Stimulated activated CD8-positive, alpha-beta memory T cell treated with anti-CD3 and anti-CD28 coated beads, Interleukin-7, amount 100 ng/mL, for 1 hour (primary cell): ENCODE measurements at places on chromosomes 16 and 17.

GRCh38 chr17:77649717-77650211 is 308.7 kb upstream of the TNRC6C start:
- no peak for DNase-seq

GRCh38 chr17:73802871-73803270 is 158.6 kb upstream of the SDK2 start:
- no peak for DNase-seq

- no peak for DNase-seq
Measured at GRCh38 chr16:82651921-82652601, 25.3 kb downstream of the CDH13 start.

GRCh38 chr17:80901319-80901718 is 90.3 kb upstream of the CHMP6 start:
- DNase-seq: no peak

- no peak for DNase-seq
Measured at GRCh38 chr17:80995131-80995530, 3.5 kb downstream of the CHMP6 start.

DNA sequence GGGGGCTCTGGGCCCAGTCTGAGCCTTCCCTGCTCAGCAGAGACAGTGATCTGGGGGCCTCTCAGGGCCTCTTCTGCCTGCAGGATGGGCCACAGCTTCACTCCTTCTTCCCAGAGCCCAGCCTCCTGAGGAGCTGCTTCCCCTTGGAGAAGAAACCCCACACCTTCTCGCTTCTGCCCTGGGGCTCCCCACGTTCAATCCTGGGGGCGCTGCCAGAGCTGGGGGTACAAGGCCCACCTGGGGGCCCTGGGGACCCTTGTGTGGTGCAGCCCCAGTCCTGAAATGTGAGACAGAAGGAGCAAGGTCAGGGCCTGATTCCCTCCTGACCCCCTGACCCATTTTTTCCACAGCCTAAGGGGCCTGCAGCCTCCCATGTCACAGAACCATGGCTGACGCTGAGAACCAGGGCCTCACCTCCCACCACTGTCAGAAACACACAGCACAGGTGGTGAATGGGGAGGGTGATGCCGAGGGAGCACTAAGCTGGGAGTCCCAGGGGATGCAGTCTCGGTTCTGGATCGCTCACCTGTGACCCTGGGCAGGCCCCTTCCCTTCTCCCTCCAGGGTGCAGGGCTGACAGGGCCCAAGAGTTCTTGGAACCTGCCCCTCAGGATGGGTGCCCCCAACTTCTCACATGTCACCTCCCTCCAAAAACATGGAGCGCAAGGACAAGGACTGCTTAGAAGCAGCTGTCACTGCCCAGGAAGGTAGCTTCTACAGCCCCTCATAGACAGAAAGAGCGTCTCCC is 21.6 kb upstream of the MPO start:
- no peak for DNase-seq

- no peak for DNase-seq
Measured at GRCh38 chr17:63436523-63437110, 9.5 kb downstream of the CYB561 start.

GRCh38 chr17:8898636-8899035 is 31.2 kb upstream of the PIK3R6 start:
- no peak for DNase-seq

DNA sequence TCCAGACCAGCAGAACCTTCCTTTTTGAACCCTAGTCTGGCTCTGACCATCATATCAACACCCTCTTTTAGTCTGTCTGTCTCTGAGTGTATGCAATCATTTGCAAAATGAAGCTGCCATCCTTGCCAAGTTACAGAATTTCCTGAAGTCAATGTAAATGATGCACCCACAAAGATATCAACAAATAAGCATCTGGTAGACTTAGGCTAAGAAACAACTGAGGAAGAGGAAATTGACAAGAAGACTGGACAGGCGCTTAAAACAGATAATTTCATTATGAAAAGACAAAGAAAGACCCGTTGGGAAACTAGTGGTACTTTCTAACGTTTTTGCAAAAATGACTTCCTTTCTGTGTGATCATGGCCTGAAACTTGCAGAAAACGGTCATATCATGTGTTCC is 24.7 kb upstream of the CIITA start:
- DNase-seq: no peak

DNA sequence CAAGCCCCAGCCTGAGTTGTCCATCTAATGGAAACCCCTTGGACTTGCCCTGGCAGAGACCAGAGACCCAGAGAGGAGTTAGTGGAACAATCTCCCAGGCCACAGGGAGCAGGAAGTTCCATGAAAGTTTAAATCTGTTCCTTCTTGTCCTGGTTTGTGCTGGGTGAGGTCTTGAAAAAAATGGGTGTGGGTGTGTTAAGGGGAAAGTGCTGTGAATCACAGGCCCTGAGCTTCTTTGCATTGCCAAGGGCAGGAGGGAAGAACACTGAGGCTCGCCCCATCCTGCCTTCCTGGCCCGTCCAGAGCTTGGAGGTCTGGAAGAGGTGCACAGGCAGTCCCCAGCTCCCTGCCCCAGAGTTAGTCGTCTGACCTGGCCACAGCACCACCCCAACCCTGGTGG is 2.3 kb downstream of the ADORA2B start:
- DNase-seq: no peak

DNA sequence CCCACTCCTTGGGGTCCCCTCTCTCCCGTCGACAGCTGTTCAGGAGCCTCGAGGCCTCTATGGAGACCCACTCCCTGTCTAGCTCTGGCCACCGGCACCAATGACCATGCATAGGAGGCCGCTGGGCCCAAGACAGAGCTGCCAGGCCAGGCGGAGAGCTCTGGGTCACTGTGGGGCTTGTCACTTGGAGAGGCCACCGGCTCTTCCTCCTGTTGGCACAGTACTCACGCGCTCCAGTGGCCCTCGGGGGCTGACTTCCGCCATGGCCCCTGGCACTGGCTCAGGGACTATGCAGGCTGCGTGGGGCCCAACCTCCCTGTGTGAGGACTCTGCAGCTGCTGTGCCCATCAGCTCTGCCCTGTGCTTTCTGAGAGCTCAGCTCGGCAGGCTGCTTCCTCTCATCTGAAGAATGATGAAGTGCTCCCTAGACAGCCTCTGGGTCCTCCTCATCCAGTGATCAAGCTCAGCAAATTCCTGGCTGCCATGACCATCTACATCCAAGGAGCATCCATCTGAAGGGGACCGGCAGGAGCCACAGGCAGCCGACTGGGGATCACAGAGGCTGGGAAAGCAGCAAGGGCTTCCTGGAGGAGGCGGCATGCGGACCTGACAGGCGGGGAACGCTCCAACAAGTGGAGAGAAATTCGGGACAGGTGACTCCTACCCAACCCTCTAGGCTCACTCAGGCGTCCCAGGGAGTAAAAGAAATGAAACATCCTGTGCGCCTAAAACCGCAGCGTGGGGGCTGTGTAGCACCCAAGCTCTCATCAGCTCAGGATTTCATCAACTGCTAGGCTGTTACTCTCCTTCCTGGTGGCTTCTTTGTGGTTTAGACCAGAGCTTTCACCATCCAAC is 16.8 kb downstream of the GALNS start:
- DNase-seq: no peak

DNA sequence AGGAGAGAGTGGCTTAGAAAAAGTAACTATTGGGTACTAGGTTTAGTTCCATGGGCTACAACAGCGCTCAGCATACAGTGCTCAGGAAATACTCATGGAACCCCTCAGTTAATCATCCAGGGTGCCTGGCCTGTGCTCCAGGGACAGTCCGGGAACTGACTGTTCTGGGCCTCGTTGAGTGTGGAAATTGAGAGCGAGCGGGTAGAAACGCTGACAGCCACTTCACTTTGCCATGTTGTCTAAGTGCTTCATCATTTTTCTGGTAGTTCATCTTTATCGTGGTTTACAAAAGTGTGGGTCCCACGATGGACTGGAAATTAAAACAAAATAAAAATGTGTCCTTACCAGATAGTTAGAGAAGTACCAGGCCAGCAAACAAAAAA is 31.6 kb upstream of the DNAH17 start:
- no peak for DNase-seq

- DNase-seq: no peak
Measured at GRCh38 chr17:37322826-37323561, 52.8 kb upstream of the C17orf78 start.

GRCh38 chr17:4198995-4199394 is 56.0 kb downstream of the CYB5D2 start:
- no peak for DNase-seq

DNA sequence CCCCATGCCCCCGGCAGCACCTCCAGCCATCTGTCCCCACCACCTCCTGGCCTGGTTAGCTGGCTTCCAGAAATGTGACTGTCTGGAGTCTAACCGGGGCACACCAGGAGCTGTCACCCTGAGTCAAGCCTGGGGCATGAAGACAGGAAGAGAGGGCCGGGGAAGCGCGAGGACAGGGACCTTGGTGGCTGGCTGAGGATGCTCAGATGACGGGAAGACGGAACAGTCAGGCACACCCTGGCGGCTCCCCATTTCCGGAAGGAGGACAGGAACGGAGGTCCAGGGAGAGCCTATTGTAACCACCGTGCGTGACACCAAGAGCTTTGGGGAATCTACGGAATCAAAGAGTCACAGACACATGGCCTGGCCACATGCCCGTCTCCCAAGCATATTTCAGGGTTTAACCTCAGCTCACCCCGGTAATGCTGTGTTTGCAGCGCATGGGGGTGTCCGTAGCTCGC is 51.7 kb downstream of the SDK2 start:
- no peak for DNase-seq

- peak; percentile 24 for DNase-seq
Measured at GRCh38 chr17:78817123-78817522, 23.5 kb downstream of the USP36 start.

GRCh38 chr16:12646098-12646489 is 157.6 kb downstream of the CPPED1 start:
- DNase-seq: no peak

DNA sequence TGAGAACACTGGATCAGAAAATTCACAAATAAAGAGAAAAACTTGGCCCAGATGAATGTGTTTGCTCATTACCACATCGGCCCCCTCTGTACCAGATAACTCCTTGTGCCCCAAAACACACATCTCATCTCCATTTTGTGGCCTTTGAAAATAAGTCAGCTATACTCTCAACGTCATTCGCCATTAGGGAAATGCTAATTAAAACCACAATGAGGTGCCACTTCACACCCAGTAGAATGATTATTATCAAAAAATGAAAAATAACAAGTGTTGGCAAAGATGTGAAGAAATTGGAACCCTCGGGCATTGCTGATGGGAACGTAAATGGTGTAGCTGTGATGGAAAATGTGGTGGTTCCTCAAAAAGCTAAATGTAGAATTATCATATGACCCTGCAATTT is 34.6 kb upstream of the AKTIP start:
- DNase-seq: no peak

- DNase-seq: peak; percentile 56
Measured at GRCh38 chr17:7323731-7324437, 5.3 kb downstream of the NEURL4 start.

DNA sequence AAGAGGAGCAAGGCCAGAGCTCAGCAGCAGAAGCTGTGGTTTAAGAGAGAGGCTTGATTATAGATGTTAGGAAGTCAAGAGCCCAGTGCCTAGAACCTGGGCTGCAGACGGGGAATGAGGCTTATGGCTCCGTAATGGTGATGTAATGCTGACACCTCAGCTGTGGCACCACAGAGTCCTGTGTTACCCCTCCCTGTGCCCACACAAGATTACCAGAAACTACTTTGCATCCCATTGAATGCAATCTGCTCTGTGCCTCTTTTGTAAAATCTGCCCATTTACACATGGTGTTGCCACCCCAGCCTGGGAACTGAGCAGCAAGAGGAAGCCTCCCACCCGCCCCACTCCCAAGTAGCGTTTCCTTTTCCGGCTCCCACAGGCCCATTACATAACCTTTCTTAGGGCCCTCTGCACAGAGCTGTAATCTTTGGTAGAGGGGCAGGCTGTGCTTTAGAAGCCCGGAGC is 57.0 kb downstream of the PITPNC1 start:
- no peak for DNase-seq

- DNase-seq: no peak
Measured at GRCh38 chr16:84132527-84133285, 12.3 kb downstream of the HSDL1 start.

DNA sequence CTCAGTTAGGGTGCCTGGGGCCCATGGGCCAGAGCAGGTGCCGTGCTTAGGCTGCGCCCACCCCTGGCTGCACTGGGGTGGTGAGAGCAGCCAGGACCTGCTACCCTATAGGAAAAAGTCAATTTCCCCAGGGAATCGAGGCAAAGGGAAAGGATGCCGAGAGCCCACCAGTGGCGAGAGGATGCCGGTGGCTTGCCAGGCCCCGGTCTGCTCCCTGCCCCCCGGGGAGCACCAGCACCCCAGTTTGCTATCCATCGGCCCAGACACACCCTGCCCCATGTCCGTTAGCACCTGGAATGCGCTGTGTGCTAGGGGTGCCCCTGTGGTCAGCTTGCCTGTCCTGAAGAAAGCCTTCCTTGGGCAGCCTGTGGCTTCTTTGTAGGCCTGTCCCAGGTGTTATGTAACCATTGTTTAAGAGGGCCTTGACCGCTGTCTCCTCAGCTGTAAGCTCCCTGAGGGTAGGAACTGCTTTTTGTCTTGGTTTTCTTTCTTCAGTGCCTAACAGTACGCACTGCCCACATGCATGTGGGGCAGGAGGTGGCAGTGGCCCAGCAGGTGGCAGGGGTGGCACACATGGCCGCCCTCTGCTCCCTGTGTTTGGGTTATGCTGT is 40.8 kb downstream of the NT5M start:
- no peak for DNase-seq

GRCh38 chr16:84306564-84306963 is 11.9 kb downstream of the WFDC1 start:
- DNase-seq: no peak

DNA sequence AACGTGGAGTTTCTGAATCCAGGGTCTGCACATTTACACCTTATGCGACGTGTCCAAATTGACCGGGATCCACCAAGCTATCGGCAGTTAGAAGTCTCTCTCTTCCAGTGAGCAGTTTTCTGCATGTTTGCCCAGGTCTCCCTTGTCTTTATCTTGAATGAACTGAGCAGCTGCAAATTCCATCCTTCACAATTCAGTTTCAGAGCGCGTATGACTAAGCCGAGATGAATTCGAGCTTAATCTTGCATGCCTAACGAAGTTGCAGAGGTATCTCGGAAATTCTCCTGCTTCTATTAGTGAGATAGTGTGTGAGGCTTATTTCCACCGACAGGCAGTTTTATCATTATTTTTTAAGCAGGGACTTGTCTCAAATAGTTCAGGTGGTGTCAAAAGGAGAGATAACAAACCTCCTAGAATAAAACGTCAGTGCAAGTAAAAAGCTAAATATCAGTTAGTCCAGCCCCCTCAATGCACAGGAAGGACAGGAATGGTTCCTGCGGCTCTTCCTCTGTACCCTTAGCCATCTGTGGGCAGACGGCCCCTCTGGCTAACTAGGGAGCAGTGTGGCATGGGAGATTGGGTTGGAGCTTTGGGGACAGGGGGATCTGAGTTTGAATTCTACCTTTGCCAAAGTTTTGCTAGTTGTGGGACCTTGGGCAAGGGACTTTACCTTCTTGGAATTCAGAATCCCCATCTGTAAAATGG is 93.0 kb upstream of the GPR139 start:
- DNase-seq: no peak

GRCh38 chr16:4390266-4391260 is 18.9 kb downstream of the VASN start:
- no peak for DNase-seq

- no peak for DNase-seq
Measured at GRCh38 chr16:49563666-49564065, 190.1 kb downstream of the C16orf78 start.

- DNase-seq: peak; percentile 77
Measured at GRCh38 chr17:8221663-8222379, 11.4 kb upstream of the AURKB start.

GRCh38 chr17:4539025-4539424 is 16.2 kb downstream of the MYBBP1A start:
- DNase-seq: no peak

- DNase-seq: no peak
Measured at GRCh38 chr16:51540259-51540658, 389.2 kb upstream of the SALL1 start.
